ENCODE measurements at places on chromosomes 3 and 15. TPM values are rescaled to one million over a fixed set of nuclear protein-coding genes. Genes with fewer than 3 reads are reported as not detected.

The ZPLD1 gene
- not detected for total RNA-seq

The ATP10A gene
- 39.5 TPM for total RNA-seq

The KIF23 gene
- 5.9 TPM for total RNA-seq

The SLC49A4 gene
- 25.7 TPM for total RNA-seq

The CEP152 gene
- 4.2 TPM for total RNA-seq

The PARP6 gene
- total RNA-seq: 50.0 TPM

The CCDC39 gene
- total RNA-seq: under 0.01 TPM

The PIF1 gene
- 4.4 TPM for total RNA-seq

The CAND2 gene
- total RNA-seq: 13.7 TPM

The IFT80 gene
- 9.8 TPM for total RNA-seq

The ATP13A5 gene
- not detected for total RNA-seq

The NAA80 gene
- 7.5 TPM for total RNA-seq

The LARP6 gene
- total RNA-seq: 31.0 TPM

The ARHGEF26 gene
- total RNA-seq: 139 TPM

The PLAAT1 gene
- 1.3 TPM for total RNA-seq

The ECE2 gene
- 0.69 TPM for total RNA-seq

The FEZF2 gene
- total RNA-seq: not detected

The EPHB3 gene
- 4.5 TPM for total RNA-seq

The CD47 gene
- total RNA-seq: 31.6 TPM

The RTP3 gene
- total RNA-seq: not detected

The KBTBD13 gene
- total RNA-seq: not detected

The GRAMD1C gene
- 0.33 TPM for total RNA-seq

The KCNAB1 gene
- total RNA-seq: 2.3 TPM

The SERPINI2 gene
- not detected for total RNA-seq

The RARRES1 gene
- 35.1 TPM for total RNA-seq

The CMTM8 gene
- total RNA-seq: 4.2 TPM

The VWA5B2 gene
- total RNA-seq: 0.32 TPM

The GALNT15 gene
- 146 TPM for total RNA-seq

The DAPK2 gene
- total RNA-seq: 1.5 TPM

The TMCO5A gene
- not detected for total RNA-seq

The LINGO1 gene
- total RNA-seq: 1.0 TPM

The KLF13 gene
- 57.3 TPM for total RNA-seq

The CACNA2D2 gene
- 0.84 TPM for total RNA-seq

The SI gene
- total RNA-seq: not detected

The ACY1 gene
- 19.2 TPM for total RNA-seq

The BFSP2 gene
- total RNA-seq: not detected

The PTH1R gene
- 26.8 TPM for total RNA-seq

The MRAS gene
- 59.2 TPM for total RNA-seq

The SPRED1 gene
- total RNA-seq: 20.9 TPM

The A4GNT gene
- total RNA-seq: not detected

All from esophagus muscularis mucosa (tissue), 4 donors.